NCI-H1694 treated with DMSO at 0.1 percent for 48 hours (cell line): ENCODE measurements at places on chromosomes 6 and 20.

DNA sequence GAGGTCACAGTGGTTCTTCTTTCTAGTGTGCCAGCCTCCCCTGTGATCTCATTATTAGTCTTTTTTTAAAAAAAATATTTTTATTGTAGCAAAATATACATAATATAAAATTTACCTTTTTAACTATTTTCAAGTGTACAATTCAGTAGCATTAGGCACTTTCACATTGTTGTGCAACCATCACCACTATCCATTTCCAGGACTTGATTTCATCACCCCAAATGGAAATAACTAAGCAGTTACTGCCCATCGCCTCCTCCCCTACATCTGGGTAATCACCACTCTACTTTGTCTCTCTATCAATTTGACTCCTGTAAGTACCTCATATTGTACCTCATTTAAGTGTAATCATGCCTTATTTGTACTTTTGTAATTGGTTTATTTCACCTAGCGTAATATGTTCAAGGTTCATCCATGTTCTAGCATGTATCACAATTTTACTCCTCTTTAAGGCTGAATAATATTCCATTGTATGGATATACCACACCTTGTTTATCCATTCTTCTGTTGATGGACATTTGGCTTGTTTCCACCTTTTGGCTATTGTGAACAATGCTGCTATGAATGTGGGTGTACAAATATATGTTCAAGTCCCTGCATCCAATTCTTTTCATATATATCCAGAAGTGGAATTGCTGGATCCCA is 68.6 kb upstream of the FYN start:
- DNase-seq, result no peak

DNA sequence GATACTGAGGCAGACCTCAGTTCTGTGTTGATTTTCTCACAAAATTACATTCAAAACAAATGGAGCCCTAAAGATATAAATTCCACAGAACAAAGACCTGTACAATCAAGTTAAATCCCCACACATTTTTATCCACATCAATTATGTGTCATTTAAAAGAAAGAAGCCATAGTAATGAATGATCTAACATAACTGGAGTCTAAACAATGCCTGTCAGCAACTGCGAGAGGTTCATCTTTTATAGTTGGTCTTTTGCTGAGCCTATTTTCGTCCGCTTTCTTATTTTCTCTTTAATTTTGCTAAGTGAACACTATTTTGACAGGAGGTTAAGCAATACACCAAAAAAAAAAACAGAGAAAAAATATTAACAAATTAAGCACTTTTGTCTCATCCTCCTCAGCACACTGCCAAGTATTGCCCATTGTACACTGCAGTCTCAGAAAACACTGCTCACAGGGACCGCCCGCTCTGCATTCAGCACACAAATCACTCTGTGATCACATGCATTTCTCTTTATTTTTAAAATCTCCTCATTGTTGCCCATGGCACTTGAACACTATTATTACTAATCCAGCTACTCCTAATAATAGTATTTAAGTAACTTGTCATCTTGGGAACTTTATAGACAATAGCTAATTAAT is 140.8 kb downstream of the BTBD9 start:
- no peak for DNase-seq

GRCh38 chr20:55761100-55761499 is 244.2 kb downstream of the CBLN4 start:
- no peak for DNase-seq

DNA sequence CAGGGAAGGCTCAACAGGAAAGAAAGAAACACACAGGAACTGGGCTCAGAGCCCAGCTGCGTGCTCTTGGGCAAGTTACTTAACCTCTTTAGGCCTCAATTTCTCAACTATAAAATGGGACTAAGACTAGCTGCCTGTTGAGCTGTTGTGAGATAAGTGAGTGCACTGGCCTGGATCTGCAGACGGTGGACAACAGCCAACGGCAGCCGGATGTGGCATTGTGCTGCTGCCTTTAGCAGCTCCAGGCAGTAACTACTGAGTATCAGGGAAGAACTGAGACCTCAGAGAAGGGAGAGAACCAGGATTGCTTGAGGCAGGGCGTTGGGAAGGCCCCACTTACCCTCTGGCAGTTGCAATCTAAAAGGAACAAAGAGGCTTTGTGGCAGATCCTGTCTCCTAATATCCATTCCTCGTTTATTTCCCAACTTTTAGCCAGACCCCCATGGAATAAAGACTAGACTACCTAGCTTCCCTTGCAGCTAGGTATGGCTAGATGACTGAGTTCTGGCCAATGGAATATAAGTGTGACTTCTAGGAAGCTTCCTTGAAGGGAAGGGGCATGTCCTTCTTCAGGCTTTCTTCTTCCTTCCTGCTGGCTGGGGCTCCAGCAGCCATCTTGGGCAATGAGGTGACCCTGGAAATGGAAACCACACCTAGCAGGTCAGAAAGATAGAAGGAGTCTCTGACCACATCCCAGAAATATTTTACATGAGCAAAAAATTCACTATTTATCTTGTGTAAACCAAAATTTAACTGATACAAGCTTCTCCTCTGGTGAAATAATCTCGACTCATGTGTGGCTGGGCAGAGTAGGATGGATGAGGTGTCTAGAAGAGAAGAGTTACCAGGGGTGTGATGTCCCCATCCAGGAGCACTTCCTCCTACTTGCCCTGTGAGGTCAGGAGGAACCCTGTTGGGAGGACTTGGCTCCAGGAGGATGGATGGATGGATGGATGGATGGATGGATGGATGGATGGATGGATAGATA is 67.6 kb downstream of the MRPL14 start:
- no peak for DNase-seq
